Heart right ventricle (tissue), 16 donors: ENCODE measurements at places on chromosomes 16 and 17. TPM values are rescaled to one million over a fixed set of nuclear protein-coding genes. Genes with fewer than 3 reads are reported as not detected.
A peak's percentile ranks its signal among the peaks of the same experiment; 100 is the strongest.

Gene LRRC37B
- 4.3 TPM for total RNA-seq

- DNase-seq = no peak
These were observed 25.1 kb downstream of the RFFL start for GRCh38 chr17:35038453-35038852.

DNA sequence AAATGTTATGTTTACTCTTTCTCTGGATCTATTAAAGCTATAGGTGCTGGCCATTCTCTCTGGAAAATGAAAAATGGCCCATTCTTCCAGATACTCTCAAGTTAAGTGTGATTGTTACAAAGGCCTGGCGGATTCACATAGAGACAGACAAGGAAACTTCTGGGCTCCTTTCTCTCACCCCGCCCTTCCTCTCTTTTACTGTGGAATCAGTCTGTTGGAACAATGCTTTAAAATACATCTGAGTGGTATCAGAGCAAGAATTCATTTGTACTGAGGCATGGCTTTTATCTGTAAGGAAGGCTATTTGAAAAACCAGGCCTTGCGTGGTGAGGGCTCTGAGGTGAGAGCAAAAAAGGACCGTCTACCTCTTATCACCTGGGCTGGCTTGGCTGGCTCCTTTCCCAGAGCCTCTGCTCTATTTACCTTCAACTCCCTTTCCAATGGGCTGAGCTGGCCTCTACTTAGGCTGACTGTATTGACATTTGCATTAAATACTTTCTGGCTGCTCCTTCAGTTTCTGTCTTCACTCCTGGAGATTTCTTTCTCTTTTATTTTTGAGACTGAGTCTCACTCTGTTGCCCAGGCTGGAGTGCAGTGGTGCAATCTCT, 274.0 kb downstream of the PHKB start:
- DNase-seq = no peak

GRCh38 chr16:642189-643049, 791 bp downstream of the MCRIP2 start:
- DNase-seq = peak; percentile 66

- no peak for DNase-seq
These were observed 19.8 kb upstream of the TANGO6 start for GRCh38 chr16:68823401-68824135.
